Endothelial cell of umbilical vein (primary cell): ENCODE measurements at places on chromosomes 2 and 18. TPM values are rescaled to one million over a fixed set of nuclear protein-coding genes. Genes with fewer than 3 reads are reported as not detected.
A peak's percentile ranks its signal among the peaks of the same experiment; 100 is the strongest.

Gene INHBB
- 0.67 and 1.8 TPM in 2 replicates for total RNA-seq

Gene IL1B
- not detected in 2 replicates for total RNA-seq

Gene TFPI
- total RNA-seq = 266 and 286 TPM in 2 replicates

Gene GPAT2
- total RNA-seq = 6.6 and 14.2 TPM in 2 replicates

Gene SERPINB3
- total RNA-seq = not detected in 2 replicates

Gene C2orf66
- total RNA-seq = 0.27 and 0.39 TPM in 2 replicates

Gene DPY30
- 77.5 and 83.4 TPM in 2 replicates for total RNA-seq

Gene NOTO
- not detected in 2 replicates for total RNA-seq

Gene MATN3
- 3.4 and 6.1 TPM in 2 replicates for total RNA-seq

Gene USP40
- 32.5 and 36.5 TPM in 2 replicates for total RNA-seq

Gene PPIL3
- total RNA-seq = 25.0 and 28.7 TPM in 2 replicates

Gene CHRNG
- total RNA-seq = not detected in 2 replicates

- no peak for DNase-seq
These were observed 634.0 kb downstream of the LRP1B start for GRCh38 chr2:141496810-141497209.

GRCh38 chr18:59911600-59911999 is 11.8 kb downstream of the PMAIP1 start:
- DNase-seq = no peak

DNA sequence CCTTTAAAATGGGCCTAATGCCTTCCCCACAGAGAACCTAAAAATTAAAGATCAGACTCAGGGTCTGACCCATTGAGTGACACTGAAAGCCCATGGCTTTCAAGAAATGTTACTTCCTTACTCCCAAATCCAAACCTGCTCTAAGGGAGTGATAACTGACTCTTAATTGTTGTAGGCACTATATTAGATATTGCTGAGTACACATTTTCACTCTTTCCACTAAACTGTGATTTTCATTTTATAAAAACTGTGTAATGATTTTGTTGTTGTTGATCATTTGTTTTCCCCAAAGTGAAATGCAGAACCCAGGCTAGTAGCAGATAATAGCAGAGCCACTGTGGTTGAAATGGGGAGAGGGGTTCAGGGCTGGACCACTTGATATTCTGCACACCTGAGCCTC is 87.1 kb downstream of the LRRTM1 start:
- no peak for DNase-seq

DNA sequence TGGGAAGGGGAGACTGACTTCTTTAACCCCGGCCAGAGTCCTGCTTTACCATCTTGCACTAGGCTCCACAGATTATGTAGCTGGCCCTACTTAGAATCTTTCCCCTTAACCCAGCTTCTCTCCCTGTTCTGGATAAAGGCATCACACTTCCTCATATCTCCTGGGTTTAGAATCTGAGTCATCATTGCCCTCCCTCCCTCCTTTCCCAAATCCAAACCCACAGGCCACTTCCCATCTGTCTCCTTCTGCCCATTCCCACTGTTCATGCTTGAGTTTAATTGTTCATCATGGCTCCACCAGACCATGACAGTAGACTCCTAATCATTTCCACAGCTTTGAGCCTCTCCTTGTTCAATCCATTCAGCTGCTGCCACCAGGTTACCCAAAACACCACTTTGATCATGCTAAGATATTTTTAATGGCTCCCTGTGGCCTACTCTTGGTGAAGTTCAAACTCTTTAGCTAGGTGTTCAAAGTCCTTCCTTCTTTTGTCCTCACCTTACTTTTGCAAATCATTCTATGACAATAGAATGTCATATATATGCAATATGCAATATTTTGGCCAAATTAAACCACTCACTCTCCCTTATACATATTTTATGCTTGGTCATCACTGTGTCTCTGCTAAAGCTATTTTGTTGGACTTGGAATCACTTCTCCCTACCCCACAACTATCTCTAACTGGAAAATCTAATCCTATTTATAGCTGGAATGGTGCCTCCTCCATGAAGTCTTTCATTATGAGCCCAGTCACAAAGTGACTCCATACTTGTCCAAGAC is 5.5 kb downstream of the PDE11A start:
- no peak for DNase-seq

GRCh38 chr2:238854699-238855229 is 6.9 kb downstream of the TWIST2 start:
- no peak for DNase-seq

- DNase-seq = no peak
These were observed 17.8 kb upstream of the CNDP2 start for GRCh38 chr18:74478316-74478715.

DNA sequence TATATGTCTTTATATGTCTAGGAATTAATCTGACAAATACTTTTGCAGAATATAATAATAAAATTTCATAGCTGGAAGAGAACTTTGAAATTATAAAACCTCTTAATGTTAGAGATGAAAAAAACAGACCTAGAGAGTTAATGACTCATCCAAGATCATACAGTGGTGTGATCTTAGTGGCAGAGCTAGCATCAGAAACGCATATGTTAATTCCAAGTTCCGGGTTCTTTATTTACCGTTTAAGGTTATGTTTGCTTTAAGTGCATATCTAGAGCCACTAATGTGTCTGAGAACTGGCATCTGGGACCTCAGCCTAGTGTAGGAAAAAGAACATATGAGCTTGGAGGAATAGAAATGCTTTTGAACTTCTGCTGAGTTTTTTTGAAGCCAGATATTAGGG is 24.3 kb downstream of the CERS6 start:
- no peak for DNase-seq

DNA sequence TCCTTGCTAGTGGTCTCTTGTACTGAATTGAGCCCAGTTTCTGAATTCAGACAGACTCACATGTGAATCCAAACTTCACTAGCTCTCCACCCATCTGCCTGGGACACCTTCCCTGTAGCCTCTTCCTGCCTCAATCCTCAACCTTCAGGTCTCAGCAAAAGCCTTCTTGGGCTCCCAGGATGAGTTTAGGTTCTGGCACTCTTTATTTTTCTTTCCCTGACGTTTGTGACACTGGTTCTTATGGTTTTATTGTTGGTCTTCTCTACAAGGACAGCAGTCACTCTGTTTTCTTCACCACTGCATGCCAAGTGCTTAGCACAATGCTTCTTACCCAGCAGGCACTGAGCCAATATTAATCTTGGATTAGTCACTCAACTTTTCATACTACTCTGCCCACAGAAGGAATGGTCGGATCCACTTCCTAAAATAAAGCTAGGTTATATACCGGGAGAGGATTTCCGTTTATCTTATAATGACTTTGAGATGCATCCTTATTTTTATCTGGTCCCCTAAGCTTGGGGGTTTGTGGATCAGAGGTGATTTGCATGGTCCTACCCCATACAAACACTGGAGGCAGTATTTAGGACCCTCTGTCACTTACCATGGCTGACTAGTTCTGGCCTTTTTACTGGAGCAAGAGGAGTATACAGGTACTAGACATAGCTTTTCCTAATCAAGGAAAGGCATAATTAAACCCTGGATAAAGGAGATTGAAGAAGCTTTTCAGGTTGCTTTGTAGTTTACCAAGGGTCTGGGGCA is 186.3 kb downstream of the MYCN start:
- no peak for DNase-seq

DNA sequence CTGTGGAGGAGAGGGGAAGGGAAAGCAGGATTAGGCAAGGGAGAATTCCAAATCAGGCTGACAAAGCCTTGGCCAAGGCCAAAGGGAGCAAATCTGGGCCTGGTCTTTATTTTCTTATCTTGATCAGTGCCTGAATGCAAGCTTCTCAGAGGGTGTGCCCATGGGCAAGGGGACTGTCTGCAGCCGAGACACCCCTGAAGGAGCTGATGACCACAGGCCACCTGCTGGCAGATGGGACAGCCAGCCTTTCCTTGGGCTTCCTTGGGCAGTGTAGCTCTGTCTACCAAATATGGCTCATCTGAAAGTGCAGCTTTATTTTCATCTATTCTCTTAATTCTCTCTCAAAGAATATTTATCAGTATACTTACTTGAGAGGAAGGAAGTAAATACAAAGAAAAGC is 117.0 kb downstream of the PKP4 start:
- no peak for DNase-seq

GRCh38 chr2:148965623-148966437 is 72.7 kb upstream of the LYPD6B start:
- DNase-seq = no peak

GRCh38 chr2:177852389-177852788 is 220.2 kb downstream of the PDE11A start:
- no peak for DNase-seq

DNA sequence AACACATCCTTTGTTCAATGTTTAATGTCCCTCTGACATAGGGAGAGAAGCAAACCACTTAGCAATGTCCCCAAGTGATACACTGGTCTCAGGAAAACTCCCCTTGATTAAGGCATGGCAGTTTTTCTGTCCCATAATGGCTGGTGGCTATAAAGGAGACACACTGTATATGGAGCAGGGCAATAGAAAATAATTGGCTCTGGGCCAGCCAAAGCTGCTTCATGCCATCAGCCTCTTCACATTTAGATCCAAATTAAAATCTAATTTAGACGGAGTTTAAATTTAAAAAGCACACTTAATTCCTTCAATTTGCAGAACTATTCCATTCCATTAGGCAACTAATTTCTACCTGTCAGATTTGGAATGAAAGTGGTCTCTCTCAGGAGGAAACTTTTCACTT is 638.1 kb downstream of the DSC3 start:
- no peak for DNase-seq

- no peak for DNase-seq
These were observed 415.5 kb downstream of the MEIS1 start for GRCh38 chr2:66850376-66850775.

DNA sequence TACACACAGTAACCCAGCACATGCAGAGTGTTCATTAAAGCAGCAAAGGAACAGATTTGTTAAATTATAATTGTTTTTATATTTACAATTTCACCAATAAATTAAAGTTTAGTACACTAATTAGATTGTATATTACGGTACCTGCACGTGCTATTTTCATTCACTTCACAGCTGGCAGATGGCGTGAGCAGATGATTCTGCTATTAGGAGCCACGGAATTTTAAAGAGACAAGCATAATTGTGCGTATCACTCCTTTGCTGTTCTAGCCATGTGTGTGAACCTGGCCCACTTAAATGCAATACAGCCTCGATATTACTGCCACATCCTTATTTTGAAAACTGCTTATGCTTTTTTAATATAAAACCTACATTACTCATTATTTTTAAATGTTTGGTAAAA is 332.8 kb upstream of the SOX11 start:
- DNase-seq = no peak

- DNase-seq = no peak
These were observed 1.4 kb downstream of the ELP2 start for GRCh38 chr18:36130883-36131653.

DNA sequence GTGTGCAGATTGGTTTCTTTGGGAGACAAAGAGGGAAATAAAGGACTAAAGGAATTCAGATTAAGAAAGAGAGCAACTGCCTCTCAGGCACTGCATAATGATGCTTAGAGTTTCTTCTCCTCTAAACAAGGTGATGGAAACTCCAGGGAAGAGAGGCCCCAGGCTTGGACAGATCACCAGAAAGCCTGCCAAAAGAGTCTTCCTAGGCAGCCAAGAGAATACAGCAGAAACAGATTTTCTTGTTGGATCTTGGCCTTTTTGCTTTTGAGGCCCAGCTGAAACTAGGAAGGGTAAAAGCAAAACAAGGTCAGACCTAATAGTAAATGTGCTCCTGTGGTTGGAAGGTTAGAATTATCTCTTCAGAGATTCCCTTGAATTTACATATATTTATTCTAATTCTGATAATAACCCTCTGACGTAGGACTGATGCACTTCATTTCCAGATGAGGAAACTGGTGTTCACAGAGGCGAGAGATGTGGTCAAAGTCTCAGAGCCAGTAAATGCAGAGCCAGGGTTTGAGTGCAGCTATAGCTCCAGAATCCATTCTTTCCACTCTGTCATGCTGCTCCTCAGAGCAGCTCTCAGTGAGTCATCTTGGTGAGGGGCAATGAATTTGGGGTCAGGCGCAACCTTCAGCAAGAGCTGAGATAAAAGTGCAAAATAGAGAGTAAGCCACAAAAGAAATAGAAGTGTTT is 142.3 kb upstream of the FBXO11 start:
- no peak for DNase-seq

- peak; percentile 10 for DNase-seq
These were observed 32.6 kb downstream of the CNGA3 start for GRCh38 chr2:98378901-98379300.

GRCh38 chr2:202411097-202411496 is 35.0 kb downstream of the BMPR2 start:
- DNase-seq = no peak

- peak; percentile 76 for DNase-seq
These were observed 87.3 kb downstream of the BABAM2 start for GRCh38 chr2:27977731-27978312.

- DNase-seq = no peak
These were observed 219.0 kb downstream of the ACTR3 start for GRCh38 chr2:114108824-114109416.

GRCh38 chr18:75364512-75365253 is 62.8 kb downstream of the SMIM21 start:
- no peak for DNase-seq

GRCh38 chr2:143732871-143733270 is 603.7 kb downstream of the ARHGAP15 start:
- no peak for DNase-seq

GRCh38 chr2:58764338-58765104 is 523.4 kb upstream of the FANCL start:
- no peak for DNase-seq

DNA sequence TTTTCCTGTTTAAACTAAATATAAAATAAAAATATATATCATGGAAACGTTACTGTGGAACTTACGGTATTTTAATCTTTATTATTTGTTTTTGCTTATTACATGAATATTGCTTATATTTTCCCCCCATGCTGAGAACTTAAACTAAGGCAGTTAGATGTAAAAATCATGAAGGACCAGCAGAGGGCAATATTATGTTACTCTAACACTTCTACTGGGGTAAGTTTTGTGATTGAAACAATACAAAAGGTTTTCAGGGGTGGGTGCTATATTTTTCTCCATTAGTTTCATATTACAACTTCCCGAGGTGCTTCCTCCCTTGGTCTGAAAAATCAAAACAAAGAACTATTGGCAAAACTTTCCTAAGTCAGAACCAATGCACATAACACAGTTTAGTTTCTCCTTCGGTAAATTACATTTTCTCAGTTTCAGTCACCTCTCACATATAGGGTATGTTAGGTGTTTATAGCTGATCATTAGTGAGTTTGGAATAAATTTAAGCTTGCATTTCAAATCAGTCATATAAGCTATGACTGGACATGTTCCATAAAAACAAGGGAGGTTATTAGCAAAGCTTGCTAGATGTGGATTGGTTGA is 54.8 kb downstream of the ZNF407 start:
- peak; percentile 81 for DNase-seq

DNA sequence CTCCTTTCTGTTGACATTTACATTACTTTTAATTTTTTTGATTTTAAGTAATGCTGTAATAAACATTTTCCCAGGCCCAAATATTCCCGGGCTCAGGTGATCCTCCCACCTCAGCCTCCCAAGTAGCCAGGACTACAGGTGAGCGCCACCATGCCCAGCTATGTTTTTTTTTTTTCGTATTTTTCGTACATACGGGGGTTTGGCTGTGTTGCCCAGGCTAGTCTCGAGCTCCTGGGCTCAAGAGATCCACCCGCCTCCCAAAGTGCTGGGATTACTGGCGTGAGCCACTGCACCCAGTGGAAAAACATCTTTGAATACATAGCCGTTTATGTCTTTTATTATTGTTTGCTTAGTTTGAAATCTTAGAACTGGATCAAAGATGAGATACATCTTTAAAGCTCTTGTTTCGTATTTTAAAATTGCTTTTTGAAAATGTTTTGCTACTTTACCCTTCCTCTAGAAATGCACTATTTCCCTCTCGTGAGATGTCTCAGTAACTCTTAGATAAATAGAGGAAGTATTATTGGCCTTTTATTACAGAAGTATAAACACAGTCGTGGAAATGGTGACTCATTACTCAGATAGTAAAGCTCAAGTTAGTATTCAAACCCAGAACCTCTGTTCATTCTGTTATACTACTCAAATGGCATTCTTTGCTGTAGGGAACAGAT is 2.4 kb downstream of the SMCHD1 start:
- peak; percentile 87 for DNase-seq
